ENCODE measurements at places on chromosomes 1 and 21.

GRCh38 chr1:77623066-77623465, 59.4 kb downstream of the ZZZ3 start:
- no peak for DNase-seq

DNA sequence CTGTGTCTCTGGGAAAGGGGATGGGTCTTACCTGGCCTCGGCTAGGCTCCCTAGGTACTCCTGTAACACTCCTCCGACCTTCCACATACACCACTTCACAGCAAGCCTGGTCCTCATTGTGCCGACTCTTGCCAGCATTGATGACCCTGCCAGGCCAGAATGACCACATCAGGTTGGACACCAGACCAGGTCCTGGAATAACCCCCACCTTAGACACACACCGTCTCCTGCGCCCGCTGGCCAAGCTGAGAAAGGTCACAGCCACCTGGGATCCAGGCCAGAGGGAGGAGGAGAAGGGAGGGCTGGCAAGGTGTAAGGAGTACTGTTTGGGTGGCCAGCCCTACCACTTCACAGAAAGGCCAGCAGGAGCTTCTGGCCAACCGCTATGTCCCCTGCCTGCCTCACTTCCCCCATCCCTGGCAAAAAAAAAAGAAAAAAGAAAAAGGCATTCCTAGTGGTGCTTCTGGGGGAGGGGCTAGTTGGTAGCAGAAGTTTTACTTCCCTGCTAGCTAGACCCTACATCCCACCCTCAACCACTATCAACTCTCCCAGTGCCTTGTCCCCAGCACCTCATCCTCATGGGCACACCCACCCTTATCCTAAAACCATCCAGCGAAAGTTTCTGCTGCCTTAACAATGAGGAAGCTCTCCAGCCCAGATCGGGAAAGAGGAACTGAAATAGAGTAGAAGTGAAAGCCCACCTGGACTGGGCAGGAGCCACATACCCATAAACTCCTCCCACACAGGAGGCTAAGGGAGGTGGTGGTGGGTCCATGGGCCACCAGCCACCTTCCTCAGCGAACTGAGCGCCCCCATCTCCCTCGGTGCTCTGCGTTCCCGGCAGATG, 1.4 kb downstream of the PPM1J start:
- DNase-seq: no peak

DNA sequence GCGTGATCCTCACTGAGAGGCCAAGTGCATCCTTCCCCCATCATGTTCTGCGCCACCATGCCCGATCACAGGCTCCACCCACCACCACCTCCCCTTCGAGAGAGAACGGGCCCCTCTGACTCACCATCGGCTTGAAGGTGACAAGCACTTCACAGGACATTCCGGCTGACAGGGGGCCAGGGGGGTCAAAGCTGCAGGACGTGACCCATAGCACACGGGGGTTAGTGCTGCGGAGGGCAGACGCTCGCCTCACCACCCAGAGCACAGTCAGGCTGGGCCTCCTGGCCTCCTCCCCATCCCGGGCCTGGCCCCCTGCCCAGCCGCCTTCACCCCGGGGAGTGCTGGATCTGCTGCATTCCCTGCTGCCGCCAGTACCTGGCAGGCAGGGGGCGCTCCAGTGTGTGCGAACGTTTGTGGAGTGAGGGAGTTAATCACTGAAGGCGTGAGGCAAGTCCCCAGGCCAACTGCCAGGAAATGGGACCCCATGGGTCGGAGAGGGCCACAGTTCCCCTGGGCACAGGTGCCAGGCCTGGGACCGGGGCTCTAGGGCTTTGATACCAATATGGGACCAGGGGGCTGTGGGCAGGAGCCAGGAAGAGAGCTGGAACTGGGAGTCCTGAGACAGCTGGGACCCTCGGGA, 40.9 kb upstream of the TMEM52 start:
- DNase-seq: peak; percentile 78

DNA sequence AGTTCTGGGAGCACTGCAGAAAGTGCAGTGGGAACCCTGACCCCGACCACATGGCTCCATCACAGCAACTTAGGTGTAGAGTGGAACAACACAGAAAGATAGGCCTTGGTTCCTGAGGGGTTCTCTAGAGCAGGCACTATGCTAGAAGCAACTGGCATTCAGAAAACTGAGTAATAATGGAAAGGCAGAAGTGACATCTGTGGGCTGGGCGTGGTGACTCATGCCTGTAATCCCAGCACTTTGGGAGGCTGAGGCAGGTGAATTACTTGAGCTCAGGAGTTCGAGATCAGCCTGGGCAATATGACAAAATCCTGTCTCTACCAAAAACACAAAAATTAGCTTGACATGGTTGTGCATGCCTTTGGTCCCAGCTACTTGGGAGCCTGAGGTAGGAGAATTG, 5.3 kb downstream of the MRPS15 start:
- no peak for DNase-seq
